ENCODE measurements at places on chromosomes 4 and X. TPM values are rescaled to one million over a fixed set of nuclear protein-coding genes. Genes with fewer than 3 reads are reported as not detected.

GRCh38 chr4:122285285-122285684 lies 93.5 kb upstream of the ADAD1 start:
- no peak for DNase-seq

DNA sequence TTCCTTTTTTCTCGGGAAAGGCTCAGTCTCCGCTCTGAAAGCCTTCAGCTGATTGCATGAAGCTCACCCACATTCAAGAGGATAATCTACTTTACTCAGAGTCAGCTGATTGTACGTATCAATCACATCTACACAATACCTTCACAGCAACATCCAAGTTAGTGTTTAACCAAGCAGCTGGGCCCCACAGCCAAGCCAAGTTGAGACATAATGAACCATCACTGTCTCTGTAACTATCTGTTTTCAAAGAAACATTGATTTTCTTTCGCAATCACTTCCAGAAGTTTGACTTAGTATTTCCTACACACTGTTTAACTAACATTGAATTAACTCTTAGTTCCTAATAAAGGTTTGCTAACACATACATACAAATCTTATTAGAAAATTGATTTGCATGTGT lies 40.3 kb downstream of the RWDD4 start:
- DNase-seq: no peak

The NUDT11 gene
- polyA plus RNA-seq: 11.1 TPM

DNA sequence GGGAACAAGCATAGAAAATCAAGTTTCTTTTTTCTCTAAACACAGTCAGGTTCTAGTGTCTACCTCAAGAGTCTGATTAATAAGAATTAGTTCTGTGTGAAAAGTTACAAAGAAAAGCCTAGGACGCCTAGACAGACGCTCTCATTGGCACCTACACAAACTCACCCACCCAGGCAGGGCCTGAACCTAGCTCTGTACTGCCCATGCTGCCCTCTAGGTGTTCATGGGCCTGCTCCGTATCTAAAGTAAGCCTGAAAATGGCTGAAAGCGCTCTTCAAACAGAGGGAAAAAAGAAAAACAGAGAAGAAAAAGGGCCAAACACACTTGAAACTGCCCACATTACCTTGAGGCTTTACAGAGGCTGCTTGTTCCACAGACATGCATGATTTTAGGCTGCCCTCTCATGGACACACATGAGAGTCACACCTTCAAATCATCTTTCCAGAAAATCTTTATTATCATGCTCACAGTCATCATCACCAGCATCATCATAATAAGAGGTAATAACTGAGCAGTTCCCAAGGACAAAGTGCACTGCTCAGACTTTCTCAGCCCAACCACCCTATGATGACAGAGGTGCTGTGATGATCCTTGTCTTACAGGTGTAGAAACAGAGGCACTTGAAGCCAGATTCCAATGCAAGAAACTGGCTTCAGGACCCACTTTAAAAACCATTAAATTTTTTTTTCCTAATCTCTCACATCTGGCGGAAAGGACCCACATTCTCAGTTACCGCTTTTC lies 49.6 kb downstream of the MAP7D2 start:
- no peak for DNase-seq

- DNase-seq: no peak
Observed at GRCh38 chr4:98688411-98689290, 30.2 kb upstream of the TSPAN5 start.

- DNase-seq: no peak
Observed at GRCh38 chr4:69881173-69881773, 21.3 kb upstream of the SULT1E1 start.

The ZNF182 gene
- polyA plus RNA-seq: 11.8 TPM

The PASD1 gene
- not detected for polyA plus RNA-seq

DNA sequence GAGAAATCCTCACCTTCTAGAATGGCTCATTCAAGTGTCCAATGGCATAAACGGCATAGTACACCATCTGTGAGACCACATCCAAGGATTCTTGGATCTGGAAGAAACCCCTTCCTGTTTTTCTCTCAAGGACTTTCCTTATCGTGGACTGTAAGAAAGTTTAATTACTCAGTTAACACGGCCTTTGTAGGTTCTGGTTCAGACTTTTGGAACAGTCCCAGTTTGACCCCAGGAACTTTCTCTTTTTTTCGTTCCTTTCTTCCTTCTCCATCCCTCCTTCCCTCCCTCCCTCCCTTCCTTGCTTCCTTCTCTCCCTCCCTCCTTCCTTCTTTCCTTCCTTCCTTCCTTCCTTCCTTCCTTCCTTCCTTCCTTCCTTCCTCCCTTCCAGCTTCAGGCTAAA lies 343.5 kb upstream of the SMIM31 start:
- DNase-seq: no peak

DNA sequence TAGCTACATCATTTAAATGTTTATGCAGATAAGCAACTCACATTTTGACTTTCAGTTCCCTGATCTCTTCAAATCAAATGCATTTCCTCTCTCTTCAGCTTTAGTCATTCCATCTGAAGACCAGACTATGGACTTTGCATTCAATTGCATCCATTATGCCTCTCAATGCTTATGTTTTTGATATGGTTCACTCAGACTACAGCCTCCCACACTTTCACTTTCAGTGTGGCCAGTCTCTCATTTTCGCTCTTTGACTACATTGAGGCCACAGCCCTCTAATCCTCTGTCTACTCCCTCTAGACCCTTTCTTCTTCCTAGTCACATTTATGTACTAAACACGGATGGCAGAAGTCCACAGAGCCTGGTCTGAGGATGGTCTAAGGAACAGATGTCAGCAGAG lies 24.5 kb upstream of the VEGFC start:
- DNase-seq: no peak

- DNase-seq: no peak
Observed at GRCh38 chr4:135575041-135575440, 1373.5 kb upstream of the PABPC4L start.

DNA sequence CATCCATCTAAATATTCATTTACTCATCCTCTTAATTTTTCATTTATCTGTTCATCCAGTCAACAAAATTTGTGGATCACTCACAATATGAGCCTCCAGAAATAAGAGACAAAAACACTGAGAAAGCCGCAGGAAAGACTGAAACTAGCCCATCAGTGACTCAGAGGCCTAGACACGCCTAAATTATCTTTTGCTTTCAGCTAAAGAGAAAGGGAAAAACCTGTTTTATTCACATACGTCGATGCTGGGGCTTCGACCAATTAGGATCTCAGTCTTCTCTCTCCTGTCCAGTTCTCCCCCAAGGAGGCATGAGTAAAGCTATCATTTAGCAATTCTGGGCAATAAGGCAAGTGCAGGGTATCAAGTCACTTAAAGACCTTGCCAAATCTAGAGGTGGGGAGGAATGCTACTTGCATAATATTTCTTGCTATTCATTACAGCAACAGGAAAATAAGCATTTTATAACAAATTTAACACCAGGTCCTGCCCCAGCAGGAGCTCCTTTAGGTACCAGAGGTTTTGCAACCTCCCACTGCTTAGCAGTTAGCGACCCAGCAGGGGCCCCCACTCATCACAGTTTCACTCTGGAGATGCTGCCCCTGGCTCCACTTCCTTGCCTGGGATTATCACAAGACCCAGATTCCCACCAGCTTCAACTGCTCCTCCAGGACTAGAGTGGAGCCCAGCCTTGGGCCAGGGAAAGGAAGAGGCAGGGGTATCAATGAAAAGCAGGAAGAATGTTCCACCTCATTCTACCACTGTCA lies 30.1 kb upstream of the TMEM154 start:
- DNase-seq: no peak

DNA sequence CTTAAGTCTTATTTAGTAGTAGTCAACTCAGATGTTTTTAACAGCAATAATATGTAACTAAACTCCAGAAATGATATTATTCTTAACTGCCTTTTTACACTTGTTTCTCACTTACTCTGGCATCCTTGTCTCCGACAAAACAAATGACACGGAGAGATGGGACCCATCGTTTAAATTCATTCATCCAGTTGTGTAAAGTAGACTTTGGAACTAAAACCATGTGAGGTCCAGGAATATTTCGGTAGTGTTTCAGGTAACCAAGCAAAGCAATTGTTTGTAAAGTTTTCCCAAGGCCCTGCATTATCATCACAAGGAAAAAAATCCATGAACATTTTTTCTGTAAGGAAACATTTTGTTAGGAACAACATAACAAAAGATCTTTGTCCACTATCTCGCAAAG lies 11.6 kb downstream of the SMARCA1 start:
- no peak for DNase-seq

The ALG13 gene
- polyA plus RNA-seq: 43.2 TPM

DNA sequence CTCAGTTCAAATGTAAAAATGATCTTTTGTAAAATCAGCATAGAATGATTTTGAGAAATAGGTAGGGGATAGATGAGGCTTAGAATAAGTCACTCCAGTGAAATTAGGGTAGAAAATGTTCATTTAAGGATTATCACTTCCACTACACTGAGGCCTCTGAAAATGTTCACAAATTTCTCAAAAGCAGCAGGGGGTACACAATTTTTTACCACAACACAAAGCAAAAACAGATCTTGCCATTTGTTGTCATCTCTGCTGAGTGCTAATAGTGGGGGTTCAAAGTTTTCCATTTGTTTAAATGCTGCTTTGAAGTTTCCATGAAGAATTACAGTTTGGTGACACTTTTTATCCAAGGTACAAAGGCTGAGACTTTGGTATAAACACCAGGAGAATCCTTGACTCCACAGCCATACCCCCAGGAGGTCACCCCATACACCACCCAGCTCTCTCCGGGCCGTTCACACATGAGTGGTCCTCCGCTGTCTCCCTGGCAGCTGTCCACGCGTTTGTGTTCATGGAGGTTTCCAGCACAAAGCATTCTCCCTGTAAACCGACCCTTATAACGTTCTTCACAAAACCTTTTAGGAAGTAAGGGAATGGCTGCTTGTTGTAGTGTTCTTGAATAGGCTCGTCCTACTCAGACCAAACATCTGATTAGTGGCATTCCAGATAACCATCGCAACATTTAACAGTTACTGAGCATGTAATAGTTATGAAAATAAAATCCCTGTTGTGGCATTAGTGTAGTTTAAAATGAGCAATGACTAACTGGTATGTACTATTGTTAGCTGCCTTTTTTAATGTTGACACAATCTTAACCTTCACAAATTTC lies 71.0 kb downstream of the PRSS12 start:
- no peak for DNase-seq

DNA sequence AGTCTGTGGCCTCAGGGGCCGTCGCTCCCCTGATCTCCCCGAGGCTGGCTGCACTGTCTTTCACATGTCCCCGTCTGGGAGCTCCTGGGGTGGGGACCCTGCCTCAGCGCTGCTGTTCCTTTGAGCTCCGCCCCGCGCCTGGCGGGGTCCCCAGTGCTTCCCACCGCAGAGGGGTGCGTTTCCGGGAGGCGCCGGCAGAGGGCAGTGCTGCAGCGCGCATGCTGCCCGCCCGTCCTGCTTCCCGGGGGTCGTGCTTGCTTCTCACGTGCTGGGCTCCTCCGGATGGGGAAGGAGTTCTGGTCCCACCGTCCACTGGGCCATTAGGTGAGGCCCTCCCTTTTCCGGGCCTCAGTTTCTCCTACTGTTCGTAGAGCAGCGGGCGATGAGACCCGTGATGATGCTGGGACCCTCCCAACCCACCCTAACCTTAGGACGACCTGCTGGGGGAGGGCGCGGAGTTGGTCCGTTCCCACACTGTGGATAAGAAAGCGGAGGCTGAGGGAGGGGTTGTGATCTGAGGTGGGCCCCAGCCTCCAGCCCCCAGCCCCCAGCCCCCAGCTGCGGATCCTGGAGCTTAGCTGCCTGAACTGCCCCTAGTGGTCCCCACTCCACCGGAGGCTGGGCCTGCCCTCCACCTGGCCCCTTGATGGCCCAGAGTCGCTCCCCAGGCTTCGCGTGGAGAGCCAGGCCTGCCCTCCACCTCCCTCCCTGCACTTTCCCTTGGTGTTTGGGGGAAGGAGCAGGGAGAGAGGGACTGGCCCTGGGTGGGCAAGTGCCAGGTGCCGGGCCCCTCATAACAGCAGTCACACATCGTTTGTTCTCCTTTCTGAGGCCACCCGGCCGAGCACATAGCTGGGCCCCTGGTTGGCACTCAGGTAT lies 15.3 kb downstream of the CPZ start:
- no peak for DNase-seq

The TMEM271 gene
- 0.06 TPM for polyA plus RNA-seq

DNA sequence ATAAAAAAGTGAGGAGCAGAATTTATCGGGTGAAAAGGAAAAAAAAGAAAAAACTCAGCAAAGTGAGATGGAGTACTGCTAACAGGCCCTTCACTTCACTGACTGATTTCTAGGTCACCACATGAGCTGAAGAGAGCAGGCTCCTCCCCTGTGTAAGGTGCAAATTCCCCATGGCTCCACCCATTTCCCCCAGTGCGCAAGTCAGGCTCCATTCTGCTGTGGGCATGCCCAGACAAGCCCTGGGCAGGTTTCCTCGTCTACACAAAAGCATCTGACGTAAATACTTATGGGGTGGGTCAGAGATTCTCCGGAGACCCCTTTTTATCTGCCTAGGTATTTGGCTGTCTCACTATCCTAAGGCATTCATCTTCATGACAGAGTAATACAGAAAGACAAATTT lies 157.9 kb downstream of the MAGEB5 start:
- DNase-seq: no peak

DNA sequence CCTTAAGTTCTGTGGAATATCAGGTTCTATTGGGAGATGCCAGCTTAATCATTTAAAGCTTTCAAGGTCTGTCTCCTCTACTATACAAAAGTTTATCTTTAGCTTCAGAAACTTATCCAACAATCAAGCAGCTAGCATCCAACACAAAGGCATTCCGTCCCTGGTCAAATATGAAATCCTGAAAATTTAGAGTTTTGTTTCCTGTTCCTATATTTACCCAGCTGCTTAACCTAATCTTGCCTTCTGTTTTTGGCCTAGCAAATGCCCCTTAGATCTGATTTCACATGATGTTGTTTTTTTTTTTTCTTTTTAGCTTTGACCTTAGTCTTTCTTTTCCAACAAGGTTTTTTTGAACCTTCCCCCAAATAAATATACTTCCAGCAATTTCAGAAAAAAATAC lies 33.8 kb downstream of the FAM13A start:
- no peak for DNase-seq

The USP17L13 gene
- polyA plus RNA-seq: not detected

GRCh38 chr4:48669086-48669485 lies 111.0 kb downstream of the FRYL start:
- DNase-seq: no peak

DNA sequence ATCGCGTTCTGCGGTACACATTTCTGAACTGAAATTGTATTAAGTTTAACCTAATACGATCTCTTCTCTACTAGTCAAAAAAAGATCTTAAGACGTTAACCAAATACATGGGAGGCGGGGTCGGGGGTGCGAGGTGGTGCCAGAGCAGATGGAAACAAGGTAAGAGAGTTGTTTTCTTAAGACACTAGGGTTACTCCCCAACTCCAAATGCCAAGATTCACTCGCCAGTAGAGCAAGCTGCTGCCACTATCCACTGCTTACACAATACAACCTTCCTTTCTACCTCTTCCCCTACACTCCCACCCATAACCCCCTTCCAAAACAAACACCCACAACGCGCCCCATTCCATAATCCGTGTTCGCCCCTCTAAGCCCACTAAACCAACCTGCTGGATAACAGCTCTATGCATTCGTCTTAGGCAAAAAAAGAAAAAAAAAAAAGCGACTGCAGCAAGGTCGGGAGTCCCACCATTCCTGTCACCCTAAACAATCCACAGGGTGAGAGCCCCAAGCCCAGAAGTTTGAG lies 1.3 kb downstream of the LCORL start:
- DNase-seq: no peak

GRCh38 chrX:132364313-132364712 lies 124.5 kb downstream of the MBNL3 start:
- DNase-seq: no peak
